CD8-positive, alpha-beta T cell (primary cell): ENCODE measurements at places on chromosomes 1 and 21. TPM values are rescaled to one million over a fixed set of nuclear protein-coding genes. Genes with fewer than 3 reads are reported as not detected.

TDRD5 gene
- not detected for total RNA-seq

FLAD1 gene
- total RNA-seq, result 17.4 TPM

- DNase-seq, result no peak
Measured at GRCh38 chr1:39613250-39613649, 26.2 kb downstream of the HEYL start.

GRCh38 chr1:232144696-232145230, 485.2 kb downstream of the SIPA1L2 start:
- no peak for DNase-seq

GRCh38 chr1:89044970-89045721, 19.9 kb downstream of the GBP1 start:
- DNase-seq, result no peak

SPRR1A gene
- total RNA-seq, result not detected

DNA sequence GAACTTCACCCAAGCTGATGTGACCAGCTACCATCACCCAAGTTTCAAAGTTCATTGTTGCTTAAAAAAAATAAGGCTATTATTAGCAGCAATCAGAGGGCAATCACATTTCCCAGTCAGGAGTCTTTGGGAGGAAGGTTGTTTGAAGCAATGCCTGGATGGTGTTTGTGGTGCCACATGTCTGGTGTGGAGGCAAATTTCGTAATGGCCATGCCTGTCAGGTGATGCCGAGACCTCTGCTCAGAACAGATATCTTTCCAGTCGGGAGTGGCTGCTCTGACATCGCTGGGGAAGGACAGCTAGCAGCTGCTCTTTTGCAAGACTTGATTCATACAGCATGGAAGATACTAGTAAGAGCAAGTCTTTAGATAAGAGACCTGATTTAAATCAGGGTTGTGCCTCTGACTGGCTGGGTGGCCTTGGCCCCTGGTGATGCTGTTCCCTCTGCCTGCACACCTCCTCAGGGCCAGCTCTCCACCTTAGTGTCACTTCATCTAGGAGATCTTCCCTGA, 187.8 kb upstream of the JUN start:
- DNase-seq, result no peak
